8988T (cell line): ENCODE measurements at places on chromosomes 3 and 15.

GRCh38 chr3:120708408-120708807 lies 26.4 kb upstream of the HGD start:
- no peak for DNase-seq

DNA sequence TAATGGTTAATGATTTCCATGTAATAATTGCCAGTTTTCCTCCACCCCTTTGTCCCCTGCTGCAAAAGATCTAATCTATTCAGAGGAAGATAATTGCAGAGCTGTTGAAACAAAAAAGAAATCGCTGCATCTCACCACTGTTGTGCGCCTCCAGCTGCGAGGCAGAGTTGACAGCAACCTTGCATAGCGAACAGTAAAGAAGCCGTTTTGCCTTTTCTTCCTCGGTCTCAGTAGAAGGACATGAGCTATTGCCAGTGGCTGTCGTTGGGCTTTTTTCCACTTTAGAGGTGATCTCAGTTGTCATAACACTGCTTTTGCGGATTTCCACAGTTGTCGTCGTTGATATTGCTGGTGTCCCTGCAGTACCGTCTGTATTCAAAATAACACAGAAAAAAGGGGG lies 314.2 kb downstream of the ZNF385D start:
- DNase-seq: no peak

GRCh38 chr15:62020576-62021160 lies 39.6 kb downstream of the VPS13C start:
- no peak for DNase-seq

DNA sequence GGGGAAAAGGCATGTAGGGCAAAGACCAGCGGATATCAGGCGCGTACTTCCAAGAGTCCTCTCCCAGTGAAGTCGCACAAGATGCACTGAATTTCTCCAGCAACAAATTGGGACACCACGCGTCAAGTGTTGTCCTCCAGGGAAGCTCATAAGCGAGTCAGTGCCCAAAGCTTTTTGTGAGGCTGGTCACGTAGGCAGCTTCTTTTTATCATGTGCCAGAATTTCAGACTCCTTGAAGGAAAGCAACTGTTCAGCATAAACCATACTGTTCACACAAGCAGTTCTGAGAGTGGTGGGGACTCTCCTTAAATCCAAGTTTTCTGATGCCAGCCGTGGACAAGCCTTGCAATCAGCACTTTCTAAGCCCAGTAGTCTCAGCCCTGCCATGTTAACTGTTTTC lies 10.1 kb upstream of the FSTL1 start:
- no peak for DNase-seq
